ENCODE measurements at places on chromosomes 5 and 9. TPM values are rescaled to one million over a fixed set of nuclear protein-coding genes. Genes with fewer than 3 reads are reported as not detected.

DNA sequence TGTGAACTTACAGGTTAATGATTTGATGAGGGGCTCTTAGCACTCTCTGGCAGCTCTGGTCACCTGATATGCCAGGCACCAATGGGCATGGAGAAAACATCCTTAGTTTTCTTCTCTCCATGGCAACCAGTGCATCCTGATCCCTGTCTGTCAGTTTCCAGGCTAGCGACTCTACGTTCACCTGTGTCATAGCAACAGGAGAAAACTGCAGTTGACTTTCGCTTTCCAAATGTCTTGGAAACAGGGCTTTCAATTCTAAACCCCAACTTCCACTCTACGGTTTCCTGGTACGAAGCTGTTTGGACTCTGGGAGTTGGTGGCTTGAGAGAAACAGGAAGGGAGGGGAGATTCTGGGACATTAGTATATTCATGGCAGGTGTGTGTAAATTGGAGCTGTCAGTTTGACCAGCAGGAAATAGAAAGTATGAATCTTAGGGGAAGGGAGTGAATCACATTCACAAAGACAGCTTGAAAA lies 74.4 kb downstream of the SLC28A3 start:
- DNase-seq: peak; percentile 61

DNA sequence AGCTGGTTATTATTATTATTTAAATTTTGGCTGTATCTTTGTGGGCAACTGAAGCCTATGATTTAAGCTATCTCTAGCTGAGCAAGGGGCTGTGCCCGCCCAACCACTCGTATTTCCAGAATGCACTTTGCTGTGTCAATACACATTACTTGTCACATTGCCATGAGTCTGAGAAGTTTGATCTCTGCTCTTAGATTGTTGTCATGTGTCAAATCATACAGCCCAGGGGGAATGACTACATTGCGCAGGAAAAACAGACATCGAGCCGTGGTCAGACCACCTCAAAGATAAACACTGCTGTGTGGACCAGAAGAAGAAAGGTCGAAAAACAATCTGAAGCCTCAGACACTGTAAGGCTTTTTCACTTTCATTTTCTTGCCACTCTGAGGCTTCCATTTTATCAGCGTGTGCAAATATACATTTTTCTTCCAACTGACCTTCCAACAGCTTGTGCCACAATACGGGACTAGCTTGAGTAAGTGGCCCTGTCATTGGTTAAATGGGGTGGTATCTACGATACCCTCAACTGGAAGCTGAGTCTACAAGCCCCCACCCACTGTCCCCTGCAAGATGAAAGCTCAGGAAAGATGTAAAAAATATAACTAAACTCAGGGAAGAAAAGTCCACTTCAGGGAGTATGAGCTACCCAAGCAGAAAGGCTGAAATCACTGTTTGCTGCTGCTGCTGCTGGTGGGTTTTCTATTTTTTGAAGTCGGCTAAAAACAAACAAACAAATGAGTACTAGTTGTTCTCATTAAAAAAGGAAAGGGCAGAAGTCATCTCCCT lies 603.0 kb downstream of the BNC2 start:
- no peak for DNase-seq

The MUSK gene
- not detected for total RNA-seq

DNA sequence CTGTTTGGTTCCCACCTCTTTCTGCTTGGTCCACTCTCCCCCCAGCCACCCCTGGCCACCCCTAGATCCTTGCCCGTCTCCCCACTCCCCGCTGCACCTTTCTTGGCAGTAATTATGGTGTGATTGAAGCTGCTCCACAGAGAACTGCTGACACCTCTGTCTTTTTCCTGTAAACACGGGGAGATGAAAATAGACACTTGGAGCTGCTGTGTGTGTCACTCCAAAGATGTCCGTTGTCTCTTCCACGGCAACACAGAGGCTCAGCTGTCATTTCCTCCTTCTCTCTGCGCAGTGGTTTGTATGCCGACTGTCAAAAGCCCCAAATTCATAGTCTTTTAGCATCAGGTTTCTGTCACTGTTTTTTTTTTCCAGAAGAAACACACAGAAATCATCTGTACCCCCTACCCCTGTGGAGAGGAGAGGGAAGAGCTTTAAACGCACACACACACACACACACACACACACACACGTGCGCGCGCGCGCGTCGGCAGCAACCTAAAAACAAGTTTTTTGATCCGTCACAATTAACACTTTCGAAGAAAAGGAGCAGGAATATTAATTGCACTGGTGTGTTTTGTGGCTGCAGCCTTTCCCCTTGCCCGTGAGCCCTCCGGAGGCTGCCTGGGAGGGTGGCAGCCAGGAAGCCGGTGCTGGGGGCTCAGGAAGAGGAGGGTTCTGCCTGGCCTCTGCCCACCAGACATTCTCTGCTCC lies 39.8 kb downstream of the ASS1 start:
- no peak for DNase-seq

DNA sequence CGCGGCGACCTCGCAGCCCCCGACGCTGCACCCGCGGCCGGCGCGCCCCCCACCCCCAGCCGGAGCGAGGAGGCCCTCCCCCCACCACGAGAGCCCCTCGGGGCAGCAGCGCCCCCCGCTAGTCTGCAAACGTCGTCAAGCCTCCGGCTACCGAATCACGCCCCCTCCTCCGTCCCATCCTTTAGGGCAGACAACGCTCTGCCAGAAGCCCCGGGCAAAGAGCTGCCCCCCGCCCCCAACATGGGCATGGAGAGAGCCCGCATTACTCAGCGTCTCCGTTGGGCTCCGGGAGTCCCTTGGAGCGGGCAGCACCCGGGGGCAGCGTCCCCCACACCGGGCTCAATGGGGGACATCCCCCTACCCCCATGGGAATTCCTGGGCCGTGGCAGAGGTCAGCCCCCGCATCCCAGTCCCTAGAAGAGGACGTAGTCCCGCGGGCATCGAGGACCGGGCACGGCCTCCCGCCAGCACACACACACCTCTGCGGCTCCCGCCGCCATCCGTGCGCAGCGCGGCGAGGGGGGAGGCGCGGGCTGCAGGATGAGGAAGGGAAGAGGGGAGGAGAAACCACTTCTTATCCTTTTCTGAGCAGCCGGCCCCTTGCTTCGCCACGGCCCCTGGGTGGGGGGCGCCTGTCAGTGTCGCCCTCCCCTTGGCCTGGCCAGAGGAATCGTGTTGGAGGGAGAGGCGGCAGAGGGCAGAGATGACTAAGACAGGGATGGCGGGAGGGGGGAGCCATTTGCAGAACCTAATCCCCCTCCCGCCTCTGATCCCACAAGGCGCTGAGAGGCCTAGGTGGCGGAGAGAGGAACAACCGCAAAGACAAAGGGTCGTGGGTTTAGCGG lies 750 bp downstream of the DNM1 start:
- no peak for DNase-seq

The SYK gene
- total RNA-seq: 12.3 TPM

- no peak for DNase-seq
Measured at GRCh38 chr9:4746278-4747030, 5.5 kb upstream of the AK3 start.

- no peak for DNase-seq
Measured at GRCh38 chr9:1046639-1047572, 3.3 kb upstream of the DMRT2 start.
